NCI-H2029 (cell line): ENCODE measurements at places on chromosomes 16 and 17.

GRCh38 chr17:57271821-57272220 is 15.5 kb downstream of the MSI2 start:
- no peak for DNase-seq

DNA sequence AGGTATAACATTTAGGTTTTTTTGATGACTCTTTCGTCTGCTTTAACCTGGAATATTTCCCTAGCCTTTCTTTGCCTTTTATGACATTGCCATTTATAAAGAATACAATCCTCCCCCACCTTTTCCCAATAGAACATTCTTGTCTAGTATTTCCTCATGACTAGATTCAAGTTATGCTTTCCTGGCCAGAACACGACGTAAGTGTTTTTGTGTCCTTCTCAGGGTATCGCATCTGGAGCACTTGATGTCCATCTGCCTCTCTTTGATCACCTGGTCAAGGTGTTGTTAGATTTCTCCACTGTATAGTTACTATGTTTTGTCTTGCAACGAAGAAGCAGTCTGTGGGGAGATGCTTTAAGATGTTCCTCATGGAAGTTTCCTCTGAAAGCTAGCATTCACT is 87.4 kb downstream of the MSI2 start:
- DNase-seq = no peak

- peak; percentile 47 for DNase-seq
Measured at GRCh38 chr16:69089091-69089910, 16.2 kb upstream of the HAS3 start.

DNA sequence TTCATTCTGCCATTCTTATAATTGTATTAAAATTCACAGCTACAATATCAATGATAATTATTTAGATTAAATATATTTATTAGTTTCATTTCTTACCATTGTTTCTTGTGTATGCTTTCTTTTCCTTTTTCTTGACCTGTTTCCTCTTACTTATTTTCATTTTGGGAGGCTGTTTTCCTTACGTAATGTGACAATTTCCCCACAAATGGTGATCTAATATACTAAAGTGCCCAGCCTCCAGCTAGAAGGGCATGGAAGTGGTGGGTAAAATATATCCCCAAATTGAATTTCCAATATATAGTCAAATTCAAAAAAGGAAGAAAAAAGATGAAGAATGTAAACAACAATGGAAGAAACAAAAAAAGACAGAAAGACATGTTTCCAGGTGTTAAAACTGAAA is 1.5 kb upstream of the ABCA6 start:
- DNase-seq = no peak

DNA sequence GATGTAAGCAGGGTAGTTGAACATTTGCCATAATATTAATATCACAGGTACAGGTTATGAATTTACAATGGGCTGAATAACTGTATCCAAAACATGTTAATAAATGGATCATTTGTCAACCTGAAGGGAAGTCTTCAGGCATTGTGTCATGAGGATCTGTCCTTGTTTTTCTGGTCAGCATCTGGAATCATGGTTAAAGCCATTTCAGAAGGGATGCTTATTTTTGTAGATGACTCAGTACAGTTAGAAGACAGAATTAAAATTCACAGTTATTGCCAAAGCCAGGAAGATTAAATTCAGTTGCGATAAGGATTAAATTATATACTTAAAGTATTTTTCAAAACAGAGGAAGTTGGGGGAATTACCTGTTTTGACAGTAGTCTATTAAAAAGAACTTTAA is 8.0 kb downstream of the PSMD11 start:
- no peak for DNase-seq

- DNase-seq = no peak
Measured at GRCh38 chr17:79861413-79862216, 22.4 kb upstream of the CBX4 start.

DNA sequence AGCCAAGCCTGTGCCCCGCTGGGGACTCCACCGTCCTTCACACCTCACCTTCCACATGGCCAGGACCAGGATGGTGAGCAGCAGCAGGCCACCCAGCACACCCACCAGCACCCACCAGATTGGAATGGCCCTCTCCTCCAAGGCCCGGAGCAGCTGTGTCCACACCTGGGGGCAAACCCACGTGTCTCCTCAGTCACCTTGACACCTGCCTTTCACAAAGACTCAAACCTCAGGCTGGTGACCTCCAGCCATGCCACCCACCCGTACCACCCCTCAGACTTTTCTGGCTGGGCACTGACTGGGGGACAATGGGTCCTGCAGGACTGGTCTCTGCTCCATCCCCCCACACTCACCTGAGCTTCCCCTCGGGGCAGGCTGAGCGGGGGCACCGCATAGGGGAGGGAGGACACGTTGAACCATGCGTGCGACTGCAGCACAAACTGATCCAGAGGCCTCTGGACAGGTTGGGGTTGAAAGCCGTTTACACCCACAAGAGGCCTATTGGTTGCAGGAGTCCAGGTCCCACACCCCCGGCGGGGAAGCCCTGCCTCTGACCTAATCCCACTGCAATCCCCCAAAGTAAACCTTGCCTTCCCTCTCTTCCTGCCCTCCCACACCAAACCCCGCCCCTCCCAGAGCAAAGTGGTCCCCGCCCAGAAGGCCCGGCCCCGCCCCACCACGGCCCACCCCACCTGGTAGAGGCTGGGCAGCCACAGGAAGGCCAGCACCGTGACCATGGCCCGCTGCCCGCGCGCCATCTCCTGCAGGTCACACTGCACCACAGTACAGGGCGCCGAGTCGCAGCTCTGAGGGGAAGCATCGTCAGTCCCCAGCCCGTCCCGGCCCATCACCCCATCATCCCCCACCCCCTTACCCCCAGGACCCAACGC is 10.9 kb upstream of the FAM171A2 start:
- peak; percentile 25 for DNase-seq

DNA sequence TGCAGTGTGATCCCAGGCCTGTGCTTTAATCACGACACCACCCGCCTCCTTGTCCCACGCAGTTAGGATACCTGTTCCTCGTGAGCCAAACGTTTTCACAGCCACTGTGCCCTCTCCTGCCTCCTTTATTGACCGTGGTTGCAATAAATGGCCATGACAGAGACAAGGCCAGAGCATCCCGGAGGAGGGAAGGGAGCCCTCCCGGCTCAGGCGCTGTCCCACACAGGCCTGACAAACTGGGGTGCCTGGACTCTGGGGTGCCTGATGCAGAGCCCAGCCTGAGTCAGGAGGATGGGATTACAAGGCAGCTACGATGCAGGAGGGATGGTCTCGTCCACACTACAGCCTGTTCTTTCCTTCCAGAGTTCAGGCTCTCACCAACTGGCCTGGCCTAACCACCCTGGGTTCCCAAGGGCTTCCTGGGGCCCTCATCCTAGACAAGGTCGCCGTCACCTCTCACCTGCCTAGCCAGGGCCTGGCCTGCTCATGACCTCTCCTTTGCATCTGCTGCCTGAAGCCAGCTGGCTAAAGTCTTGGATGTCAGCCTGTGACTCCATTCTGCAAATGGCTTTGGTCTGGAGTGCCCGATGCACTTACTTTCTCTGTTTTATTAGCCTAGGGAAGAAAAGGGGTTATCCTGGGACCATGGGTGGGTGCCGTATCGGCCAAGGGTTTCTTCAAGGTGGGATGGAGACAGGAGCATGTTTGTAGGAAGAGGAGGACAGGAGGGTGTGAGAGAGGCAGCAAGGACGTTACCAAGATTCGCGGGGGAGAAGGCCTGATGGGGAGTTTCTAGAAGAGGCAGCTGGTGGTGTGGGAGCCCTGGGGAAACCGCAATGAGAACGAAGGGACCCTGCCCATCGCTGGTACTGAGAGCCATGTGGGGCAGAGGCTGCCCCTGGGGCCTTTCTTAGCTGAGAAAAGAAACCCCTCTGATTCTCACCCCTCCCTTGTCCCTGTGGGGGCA is 234.3 kb upstream of the TNRC6C start:
- peak; percentile 15 for DNase-seq

DNA sequence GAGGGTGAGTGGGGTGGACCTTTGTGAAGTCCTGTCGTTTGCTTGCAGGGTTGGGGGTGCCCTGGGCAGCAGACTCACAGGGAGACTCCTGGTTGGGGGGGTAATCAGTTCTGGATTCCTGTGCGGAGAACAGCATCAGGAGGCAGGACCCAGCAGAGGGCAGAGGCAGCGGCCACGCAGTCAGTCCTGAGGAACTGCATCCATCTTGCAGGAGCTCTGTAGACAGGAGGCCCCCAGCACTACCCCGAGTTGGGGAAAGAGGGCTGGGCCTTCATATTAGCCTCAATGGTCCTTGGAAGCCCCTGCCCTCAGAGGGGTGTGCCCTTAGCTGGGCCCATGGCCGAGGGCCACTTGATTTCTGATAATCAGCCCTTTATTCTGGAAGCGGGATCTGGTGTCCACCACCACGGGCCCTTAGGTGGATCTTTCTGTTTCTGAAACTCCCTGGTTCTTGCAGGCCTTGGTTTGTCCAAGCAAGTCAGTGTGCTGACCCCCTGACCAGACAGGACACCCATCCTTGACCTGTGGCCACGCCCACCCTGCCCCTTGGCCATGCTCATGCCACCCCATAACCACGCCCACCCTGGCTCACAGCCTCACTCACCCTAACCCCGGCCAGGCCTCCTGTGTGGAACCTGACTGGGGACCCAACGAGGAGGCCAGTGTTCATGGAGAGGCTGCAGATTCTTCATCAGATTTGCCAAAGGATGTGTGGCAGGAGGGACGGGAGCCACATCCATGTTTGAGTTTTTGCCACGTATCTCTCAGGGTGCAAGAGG is 73.5 kb upstream of the CBX4 start:
- no peak for DNase-seq

GRCh38 chr16:79082970-79083369 is 517.6 kb downstream of the MAF start:
- DNase-seq = no peak

- DNase-seq = no peak
Measured at GRCh38 chr17:68456339-68457167, 743 bp downstream of the WIPI1 start.

DNA sequence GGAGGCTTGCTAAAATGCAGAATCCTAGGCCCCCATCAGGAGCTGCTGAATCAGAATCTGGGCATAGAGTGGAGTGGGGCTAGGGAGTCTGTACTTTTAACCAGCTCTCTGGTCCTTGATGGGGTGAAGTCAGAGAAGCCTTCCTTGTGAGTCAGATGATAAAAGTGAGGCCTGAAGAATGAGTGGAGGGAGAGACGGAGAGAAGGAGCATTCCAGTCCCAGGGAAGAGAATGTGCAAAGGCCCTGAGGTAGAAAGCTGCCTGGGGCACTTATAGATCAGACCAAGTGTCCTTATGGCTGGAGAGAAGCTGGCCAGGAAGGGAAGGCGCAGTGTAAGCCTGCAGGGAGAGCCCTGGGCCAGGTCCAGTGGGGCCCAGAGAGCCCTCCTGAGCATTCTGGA is 235.1 kb upstream of the NLRP1 start:
- no peak for DNase-seq

DNA sequence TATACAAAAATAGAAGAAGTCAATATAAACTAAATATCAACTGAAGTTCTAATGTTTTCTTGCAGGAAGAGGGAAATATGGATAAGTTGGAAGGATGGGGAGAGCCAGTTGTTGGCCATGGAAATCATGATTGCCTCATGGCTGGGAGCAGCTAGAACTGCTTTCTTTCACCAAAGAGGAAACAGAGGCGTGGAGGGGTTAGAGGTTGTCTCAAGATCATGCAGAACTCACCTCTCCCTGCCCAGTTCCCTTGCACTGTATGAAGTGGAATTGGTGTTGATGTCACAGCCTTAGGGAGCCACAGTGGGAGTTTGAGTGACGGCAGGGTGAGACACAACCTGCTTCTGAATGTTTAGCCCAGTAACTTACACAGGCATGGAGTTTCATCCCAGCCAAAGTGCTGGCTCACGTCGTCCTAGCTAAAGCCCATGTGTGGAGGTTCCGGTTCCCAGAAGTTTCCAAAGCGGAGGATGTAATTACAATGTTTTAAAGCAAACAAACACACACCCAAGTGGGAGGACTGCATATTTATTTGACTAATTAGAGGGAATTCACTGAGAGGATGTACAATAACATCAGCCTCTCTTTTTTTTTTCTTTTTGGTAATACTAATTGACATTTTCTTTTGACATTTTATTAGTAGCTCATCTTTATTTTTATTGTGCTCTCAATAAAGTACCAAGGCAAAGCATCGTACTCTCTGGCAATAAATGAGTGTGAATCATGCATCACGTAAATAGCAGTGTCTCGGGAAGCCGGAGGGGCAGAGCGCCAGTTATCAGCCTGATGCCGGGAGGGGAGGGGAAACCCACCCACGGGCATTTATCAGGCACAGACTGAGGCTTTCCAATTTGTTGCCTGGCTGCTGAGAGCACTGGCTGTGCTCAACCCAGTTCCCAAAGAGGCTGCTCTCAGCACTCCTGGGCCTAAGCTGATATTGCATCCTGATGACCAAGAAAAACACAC is 118.7 kb upstream of the CDH5 start:
- DNase-seq = no peak

- no peak for DNase-seq
Measured at GRCh38 chr17:16440901-16441629, 25.7 kb downstream of the TRPV2 start.

DNA sequence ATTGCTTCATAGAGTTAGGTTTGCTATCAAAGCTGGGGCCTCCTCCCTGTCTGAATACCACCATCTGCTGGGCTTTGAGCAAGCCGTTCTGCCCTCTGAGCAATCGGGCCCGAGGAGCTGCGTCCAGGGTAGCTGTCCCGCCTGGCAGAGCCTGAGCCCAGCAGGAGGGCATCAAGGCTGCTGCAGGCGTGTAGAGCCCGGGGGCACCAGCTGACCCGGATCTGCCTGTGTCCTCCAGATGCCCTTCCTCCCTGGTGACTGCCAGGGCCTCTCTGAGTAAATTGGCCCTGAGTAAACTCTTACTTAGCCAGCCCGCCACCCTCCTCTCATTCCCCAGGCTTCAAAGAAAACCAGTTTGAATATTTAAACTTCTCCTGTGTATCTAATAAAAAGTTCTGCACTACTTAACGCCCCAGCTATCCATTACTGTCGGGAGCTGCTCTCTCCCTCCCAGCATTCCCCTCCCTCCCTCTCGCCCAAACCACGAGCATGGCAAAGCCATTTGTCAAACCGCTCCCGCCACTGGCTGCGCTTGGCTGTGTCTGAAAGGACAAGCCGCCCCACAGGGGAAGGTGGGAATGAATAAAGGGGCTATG is 16.4 kb downstream of the CDK5RAP3 start:
- DNase-seq = no peak

- no peak for DNase-seq
Measured at GRCh38 chr16:49200223-49200820, 81.3 kb downstream of the CBLN1 start.

- DNase-seq = peak; percentile 79
Measured at GRCh38 chr17:49565948-49566491, 9.7 kb upstream of the NXPH3 start.

GRCh38 chr17:59257101-59257500 is 36.8 kb downstream of the GDPD1 start:
- DNase-seq = peak; percentile 0

DNA sequence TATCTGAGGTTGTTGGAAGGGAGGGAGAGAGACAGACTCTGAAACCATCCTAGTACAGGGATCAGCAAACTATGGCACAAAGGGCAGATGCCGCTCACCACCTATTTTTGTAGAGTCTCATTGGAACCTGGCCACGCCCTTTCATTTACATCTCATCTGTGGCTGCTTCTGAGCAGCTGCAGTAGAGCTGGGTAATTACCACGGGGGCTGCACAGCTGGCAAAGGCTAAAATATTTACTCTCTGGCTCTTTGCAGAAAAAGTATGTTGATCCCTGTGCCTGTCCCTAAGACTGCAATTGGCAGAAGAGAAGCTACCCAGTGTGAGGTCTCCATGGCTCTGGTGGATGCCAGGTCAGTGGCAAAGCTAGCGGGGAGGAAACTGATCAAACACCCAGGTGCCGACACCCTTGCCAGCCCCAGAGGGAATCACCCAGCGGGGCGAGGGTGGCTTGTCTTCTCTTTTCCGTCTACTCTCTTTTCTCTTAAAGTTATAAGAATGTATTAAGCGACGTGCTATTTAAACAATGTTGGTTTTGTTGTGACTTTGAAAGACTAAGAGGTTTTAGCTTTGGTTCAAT is 14.0 kb downstream of the CEP295NL start:
- no peak for DNase-seq
